ENCODE measurements at places on chromosomes 7 and 10.

- no peak for DNase-seq
Observed at GRCh38 chr10:124482236-124482800, 20.7 kb downstream of the LHPP start.

DNA sequence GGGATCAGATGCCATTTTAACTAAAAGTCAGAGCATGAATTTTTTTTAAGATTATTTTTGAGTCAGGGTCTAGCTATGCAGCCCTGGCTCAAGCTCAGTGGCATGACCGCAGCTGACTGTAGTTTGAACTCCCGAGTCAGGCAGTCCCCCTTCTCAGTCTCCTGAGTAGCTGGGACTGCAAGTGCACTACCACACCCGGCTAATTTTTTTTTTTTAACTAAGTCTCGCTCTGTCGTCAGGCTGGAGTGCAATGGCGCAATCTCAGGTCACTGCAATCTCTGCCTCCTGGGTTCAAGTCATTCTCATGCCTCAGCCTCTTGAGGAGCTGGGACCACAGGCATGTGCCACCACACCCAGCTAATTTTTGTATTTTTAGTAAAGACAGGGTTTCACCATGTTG lies 7.8 kb downstream of the TAS2R41 start:
- DNase-seq = no peak

- no peak for DNase-seq
Observed at GRCh38 chr10:121500701-121501332, 97.4 kb downstream of the FGFR2 start.

GRCh38 chr7:54260941-54261371 lies 281.2 kb upstream of the VSTM2A start:
- DNase-seq = no peak

GRCh38 chr7:148570510-148570909 lies 20.1 kb upstream of the C7orf33 start:
- DNase-seq = no peak

DNA sequence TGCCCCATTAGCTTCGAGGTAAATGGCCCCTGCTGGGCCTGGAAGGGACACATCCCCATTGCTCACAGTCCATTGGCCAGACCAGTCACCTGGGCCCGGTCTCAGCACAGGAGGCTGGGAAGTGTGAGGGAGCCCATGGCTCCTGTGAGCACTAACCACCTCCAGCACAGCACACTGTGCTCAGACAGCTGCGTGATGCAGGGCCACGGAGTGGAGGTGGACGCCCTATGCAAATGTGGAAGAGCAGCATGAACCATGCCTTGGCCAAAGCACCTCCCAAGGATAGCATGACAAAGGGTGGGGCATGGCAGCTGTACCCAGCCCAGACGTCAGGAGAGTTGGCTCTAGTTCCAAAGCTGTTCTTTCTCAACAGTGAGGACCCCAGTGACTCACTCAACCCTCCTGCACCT lies 120.1 kb upstream of the ZMIZ1 start:
- DNase-seq = no peak

- no peak for DNase-seq
Observed at GRCh38 chr10:48659790-48660189, 24.9 kb upstream of the WDFY4 start.

DNA sequence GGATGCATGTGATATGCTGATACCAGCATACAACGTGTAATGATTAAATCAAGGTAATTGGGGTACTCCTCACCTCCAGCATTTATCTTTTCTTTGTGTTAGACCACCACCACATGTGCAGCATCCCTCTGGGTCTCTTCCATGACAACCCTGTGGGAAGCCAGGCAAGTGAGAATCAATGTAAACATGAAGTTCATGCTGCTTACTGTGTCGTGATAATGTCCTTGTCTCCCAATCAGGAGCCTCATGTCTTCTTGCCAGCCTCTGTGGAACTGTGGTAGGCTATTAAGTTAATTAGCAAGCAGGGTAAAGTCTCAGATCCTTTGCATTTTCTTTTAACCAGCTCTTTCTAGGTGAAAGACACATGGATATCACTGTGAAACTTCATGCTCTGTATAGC lies 126.7 kb downstream of the TES start:
- no peak for DNase-seq

DNA sequence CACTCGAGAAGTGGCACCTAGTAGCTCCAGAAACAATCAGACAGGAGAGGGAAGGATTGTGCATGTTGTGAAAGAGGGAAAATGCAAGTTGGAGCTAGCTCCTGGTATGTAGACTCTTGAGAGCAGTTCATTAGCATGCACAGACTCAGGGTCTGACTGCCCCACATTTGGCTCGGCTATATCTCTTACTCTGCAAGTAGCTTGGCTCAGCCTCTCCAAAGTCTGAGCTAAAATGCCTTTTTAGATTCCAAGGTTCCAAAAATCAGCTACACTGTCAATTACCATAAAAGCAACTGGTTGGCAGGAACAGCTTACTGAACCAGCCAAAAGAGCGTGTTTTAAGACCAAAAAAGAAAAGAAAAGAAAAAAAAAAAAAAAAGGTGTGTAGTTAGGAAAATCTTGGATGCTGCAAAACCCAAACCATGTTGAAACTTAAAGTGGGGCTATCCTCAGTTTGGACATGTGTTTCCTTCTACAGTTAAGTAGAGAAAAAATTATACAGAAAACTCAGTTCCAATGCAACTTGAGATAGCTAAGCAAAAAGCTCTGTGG lies 65.5 kb downstream of the MKX start:
- no peak for DNase-seq

GRCh38 chr7:142053988-142054387 lies 57.5 kb upstream of the MGAM2 start:
- DNase-seq = no peak

DNA sequence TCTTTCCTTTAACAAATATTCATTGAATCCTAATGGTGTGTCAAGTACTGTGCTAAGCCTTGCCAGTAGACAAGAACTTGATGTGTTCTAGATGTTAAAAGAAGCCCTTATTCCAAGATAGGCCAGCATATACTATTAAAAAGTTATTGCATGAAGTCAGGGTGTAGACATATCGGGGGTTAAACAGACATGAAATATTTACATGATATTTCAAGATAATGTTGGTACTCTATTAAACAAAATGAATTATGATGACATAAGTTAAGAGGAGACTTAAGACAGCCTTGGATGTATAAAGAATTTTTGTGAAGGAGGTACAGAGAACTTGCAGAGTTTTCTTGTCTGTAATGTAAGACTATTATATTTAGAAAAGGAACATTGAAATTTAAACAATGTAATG lies 44.8 kb downstream of the HDAC9 start:
- DNase-seq = no peak

- DNase-seq = no peak
Observed at GRCh38 chr10:29658984-29659965, 24.5 kb upstream of the SVIL start.

GRCh38 chr7:70040970-70041766 lies 442.9 kb downstream of the AUTS2 start:
- no peak for DNase-seq

- no peak for DNase-seq
Observed at GRCh38 chr7:95454438-95455045, 19.7 kb upstream of the PON2 start.

GRCh38 chr10:77189075-77189474 lies 448.5 kb downstream of the KCNMA1 start:
- DNase-seq = no peak

GRCh38 chr7:96959135-96959534 lies 46.2 kb upstream of the DLX6 start:
- DNase-seq = no peak
